A549 treated with CpdA at 1 μM for 4 hours (cell line): ENCODE measurements at places on chromosomes 6 and 20. TPM values are rescaled to one million over a fixed set of nuclear protein-coding genes. Genes with fewer than 3 reads are reported as not detected.

Gene DHX16
- total RNA-seq: 25.8 to 30.1 TPM (median 28.8 TPM) in 5 replicates

Gene FAM209B
- 0.32 to 0.76 TPM (median 0.63 TPM) in 3 of 5 replicates, not detected in the others for total RNA-seq

Gene ADGB
- not detected in 5 replicates for total RNA-seq

Gene CCDC170
- total RNA-seq: 0.10 to 0.20 TPM (median 0.17 TPM) in 3 of 5 replicates, not detected in the others

Gene SLC35D3
- 0.06 to 0.15 TPM (median 0.06 TPM) in 4 of 5 replicates, not detected in the other for total RNA-seq

Gene ADGRF5
- total RNA-seq: not detected in 5 replicates

Gene DEFB132
- total RNA-seq: not detected in 5 replicates

Gene CFB
- total RNA-seq: 1.4 to 3.1 TPM (median 2.1 TPM) in 5 replicates

Gene ANKRD66
- total RNA-seq: not detected in 5 replicates

Gene GUCA1A
- not detected in 5 replicates for total RNA-seq

Gene ELOVL4
- total RNA-seq: 1.5 to 2.0 TPM (median 1.7 TPM) in 5 replicates

Gene SYTL3
- 0.98 to 1.2 TPM (median 1.1 TPM) in 5 replicates for total RNA-seq

Gene RFX6
- not detected in 5 replicates for total RNA-seq

Gene ABHD16A
- 15.6 to 21.2 TPM (median 19.2 TPM) in 5 replicates for total RNA-seq

Gene CAGE1
- total RNA-seq: 0.17 TPM in 1 of 5 replicates, not detected in the others

Gene CFAP206
- total RNA-seq: 0.51 to 0.69 TPM (median 0.67 TPM) in 5 replicates

Gene DAAM2
- total RNA-seq: 0.01 to 0.06 TPM in 2 of 5 replicates, not detected in the others

Gene FUCA2
- 52.7 to 58.0 TPM (median 54.5 TPM) in 5 replicates for total RNA-seq

Gene MYCT1
- 0.03 to 0.10 TPM (median 0.06 TPM) in 4 of 5 replicates, not detected in the other for total RNA-seq

Gene GNAS-AS1
- total RNA-seq: not detected in 5 replicates

Gene GLP1R
- not detected in 5 replicates for total RNA-seq

Gene OR2B2
- total RNA-seq: not detected in 5 replicates

Gene KIAA1586
- total RNA-seq: 3.9 to 5.1 TPM (median 4.7 TPM) in 5 replicates

Gene PRSS16
- 3.1 to 4.7 TPM (median 4.0 TPM) in 5 replicates for total RNA-seq

Gene ZNF391
- 0.24 to 0.55 TPM (median 0.27 TPM) in 5 replicates for total RNA-seq

Gene TINAG
- total RNA-seq: 0.08 to 0.59 TPM in 2 of 5 replicates, not detected in the others

Gene RARS2
- 19.4 to 23.5 TPM (median 20.2 TPM) in 5 replicates for total RNA-seq

Gene STMND1
- total RNA-seq: not detected in 5 replicates

Gene FOXQ1
- total RNA-seq: 1.8 to 4.8 TPM (median 4.0 TPM) in 5 replicates

Gene ARHGAP40
- not detected in 5 replicates for total RNA-seq

Gene REM1
- total RNA-seq: 0.09 to 0.13 TPM (median 0.10 TPM) in 3 of 5 replicates, not detected in the others

Gene HTR1B
- total RNA-seq: 0.07 to 0.13 TPM in 2 of 5 replicates, not detected in the others

Gene SLC32A1
- not detected in 5 replicates for total RNA-seq

Gene LRRC73
- 0.51 to 1.4 TPM (median 1.1 TPM) in 5 replicates for total RNA-seq

Gene PHF20
- total RNA-seq: 20.5 to 31.0 TPM (median 22.7 TPM) in 5 replicates

Gene FILIP1
- 0.20 to 0.48 TPM (median 0.32 TPM) in 5 replicates for total RNA-seq

Gene RBPJL
- total RNA-seq: not detected in 5 replicates

Gene KHDRBS2
- total RNA-seq: not detected in 5 replicates

Gene SLC22A16
- not detected in 5 replicates for total RNA-seq

Gene BPIFB2
- not detected in 5 replicates for total RNA-seq

Gene CLPSL2
- 1.0 to 1.4 TPM in 2 of 5 replicates, not detected in the others for total RNA-seq

Gene SLPI
- 8.8 to 14.6 TPM (median 11.2 TPM) in 5 replicates for total RNA-seq

Gene PI3
- total RNA-seq: 1.9 to 3.2 TPM (median 2.4 TPM) in 5 replicates

Gene MRAP2
- 1.1 to 1.5 TPM (median 1.2 TPM) in 5 replicates for total RNA-seq

Gene TFAP2A
- 16.6 to 20.6 TPM (median 18.3 TPM) in 5 replicates for total RNA-seq

Gene SMLR1
- total RNA-seq: not detected in 5 replicates

Gene AAR2
- 42.2 to 46.6 TPM (median 44.0 TPM) in 5 replicates for total RNA-seq

Gene HLA-DOB
- total RNA-seq: 0.10 to 0.29 TPM (median 0.22 TPM) in 3 of 5 replicates, not detected in the others

Gene MAK
- 0.11 to 0.33 TPM (median 0.17 TPM) in 5 replicates for total RNA-seq

Gene SNX5
- 220 to 245 TPM (median 228 TPM) in 5 replicates for total RNA-seq

Gene BRD2
- total RNA-seq: 135 to 175 TPM (median 143 TPM) in 5 replicates

Gene CCM2L
- total RNA-seq: 0.42 to 0.92 TPM (median 0.50 TPM) in 5 replicates

Gene RIPPLY2
- total RNA-seq: 0.34 to 1.5 TPM (median 0.37 TPM) in 5 replicates

Gene ALDH8A1
- total RNA-seq: 0.21 to 0.65 TPM (median 0.34 TPM) in 5 replicates

Gene TNXB
- total RNA-seq: 0.42 to 0.92 TPM (median 0.67 TPM) in 5 replicates

Gene SLC17A3
- 0.95 to 1.5 TPM (median 1.2 TPM) in 5 replicates for total RNA-seq

Gene IMPG1
- not detected in 5 replicates for total RNA-seq
